ENCODE measurements at places on chromosomes 6 and 20.

DNA sequence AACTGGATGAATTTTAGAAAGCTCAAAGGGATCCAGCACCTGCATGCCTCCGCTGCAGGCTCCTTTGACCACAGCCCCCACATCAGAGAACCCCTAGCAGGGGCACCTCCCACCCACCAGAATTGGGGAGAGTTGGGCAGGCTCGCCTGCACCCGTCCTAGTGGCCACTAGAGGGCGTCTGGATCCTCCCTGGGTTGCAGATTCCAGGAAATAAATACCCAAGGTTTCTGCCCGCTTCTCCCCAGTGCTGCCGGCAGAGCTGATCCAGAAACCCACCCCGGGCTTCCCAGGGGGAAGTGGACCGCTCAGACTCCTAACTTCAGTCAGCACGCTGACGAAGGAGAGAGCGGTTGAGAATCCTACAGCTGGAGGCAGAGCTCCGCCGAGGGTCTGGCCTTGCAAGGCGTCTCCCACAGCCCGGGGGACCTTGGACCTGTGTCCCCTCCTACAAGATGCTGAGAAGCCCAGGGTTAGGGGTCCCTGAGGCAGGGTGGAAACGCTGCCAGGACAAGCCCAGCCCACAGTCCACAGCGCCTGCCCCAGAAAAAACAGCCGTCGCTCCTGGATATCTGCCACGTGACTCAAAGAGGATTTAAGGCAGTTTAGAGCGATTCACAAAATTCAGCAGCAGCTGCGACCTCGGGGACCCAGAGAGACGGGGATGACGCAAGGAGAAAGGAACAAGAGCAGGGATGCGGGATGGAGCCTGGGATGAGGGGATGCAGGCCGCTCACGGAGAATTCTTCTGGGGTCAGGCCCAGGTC is 32.6 kb upstream of the PHACTR3 start:
- peak; percentile 8 for DNase-seq

DNA sequence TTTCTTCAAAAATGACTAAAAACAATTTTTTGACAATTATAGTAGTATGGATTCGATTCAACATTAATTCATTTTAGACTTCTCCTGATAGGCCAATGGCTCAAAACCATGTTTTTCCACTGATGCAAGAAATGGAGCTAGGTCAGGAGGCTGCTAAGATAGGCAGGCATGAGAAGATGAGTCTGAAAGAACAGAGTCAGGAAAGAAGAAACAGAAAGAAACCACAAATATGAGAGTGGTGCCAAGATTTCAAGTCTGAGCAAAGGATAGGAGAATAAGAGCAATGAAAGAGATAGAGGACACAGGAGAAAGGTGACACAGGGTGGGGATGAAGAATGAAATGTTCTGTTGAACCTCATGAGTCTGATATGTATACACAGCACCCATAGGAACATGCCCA is 112.2 kb downstream of the TASP1 start:
- DNase-seq = no peak

GRCh38 chr6:41426438-41426851 is 91.0 kb downstream of the NCR2 start:
- no peak for DNase-seq

GRCh38 chr6:68709882-68710281 is 74.8 kb downstream of the ADGRB3 start:
- DNase-seq = no peak

GRCh38 chr6:85432554-85432953 is 17.3 kb upstream of the NT5E start:
- DNase-seq = no peak

DNA sequence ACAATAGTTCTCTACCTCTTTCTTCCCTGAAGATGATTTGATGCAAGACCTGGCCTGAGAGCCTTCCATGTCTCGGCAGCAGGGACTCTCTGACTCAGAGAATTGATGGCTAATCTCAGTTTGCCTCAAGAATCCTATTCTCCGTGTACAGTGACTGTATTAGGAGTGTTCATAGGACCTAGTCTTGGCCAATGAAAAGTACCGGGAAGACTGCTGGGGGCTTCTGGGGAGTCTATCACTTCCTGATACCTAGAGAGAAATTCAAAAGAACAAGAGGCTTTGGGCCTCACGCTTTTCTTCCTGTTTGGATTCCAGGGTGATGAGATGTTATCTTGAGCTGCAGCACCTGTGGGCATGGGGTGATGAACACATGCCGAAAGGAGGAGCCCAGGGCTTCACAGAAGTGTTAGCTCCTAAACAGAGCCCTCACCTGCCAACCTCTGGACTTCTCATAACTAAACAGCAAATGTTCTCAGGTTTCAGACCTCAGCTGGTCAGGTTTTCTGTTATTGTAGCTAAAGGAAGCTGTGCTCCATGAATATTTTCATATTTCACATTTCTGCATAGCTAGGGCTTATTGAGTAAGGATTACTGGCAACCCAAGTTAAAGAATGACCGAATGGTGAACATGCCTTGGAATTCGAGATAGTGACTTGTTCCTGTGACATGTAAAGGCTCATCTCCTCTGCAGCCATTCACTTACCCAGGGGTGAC is 323.1 kb upstream of the AGPAT4 start:
- DNase-seq = no peak

- no peak for DNase-seq
These were observed 754.4 kb upstream of the MARCKS start for GRCh38 chr6:113102761-113103160.

GRCh38 chr6:56714982-56715456 is 72.3 kb upstream of the DST start:
- no peak for DNase-seq

DNA sequence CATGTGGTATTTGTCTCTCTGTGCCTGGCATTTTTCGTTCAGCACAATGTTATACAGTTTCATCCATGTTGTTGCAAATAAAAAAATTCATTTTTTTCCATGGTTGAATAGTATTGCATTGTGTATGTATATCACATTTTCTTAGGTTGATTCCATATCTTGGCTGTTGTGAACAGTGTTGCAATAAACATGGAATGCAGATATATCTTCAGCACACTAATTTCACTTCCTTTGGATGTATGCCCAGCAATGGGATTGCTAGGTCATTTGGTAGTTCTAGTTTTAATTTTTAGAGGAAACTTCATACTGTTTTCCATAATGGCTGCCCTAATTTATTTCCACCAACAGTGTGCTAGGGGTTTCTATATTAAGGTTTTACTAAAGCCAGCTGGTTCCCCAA is 52.6 kb downstream of the GFRAL start:
- no peak for DNase-seq

DNA sequence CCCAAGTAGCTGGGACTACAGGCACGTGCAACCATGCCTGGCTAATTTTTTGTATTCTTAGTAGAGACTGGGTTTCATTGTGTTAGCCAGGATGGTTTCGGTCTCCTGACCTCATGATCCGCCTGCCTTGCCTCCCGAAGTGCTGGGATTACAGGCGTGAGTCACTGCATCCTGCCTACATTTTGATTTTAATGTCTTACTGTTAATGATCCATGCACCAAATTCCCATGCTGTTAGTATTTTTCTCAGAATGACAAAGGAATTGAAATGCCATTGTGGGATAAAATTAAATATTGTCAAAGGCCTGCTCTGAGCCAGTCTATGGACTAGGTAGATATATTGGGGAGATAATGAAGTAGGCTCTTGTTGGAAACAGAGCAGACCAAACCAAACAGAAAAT is 28.2 kb downstream of the CBFA2T2 start:
- DNase-seq = no peak

GRCh38 chr6:56868687-56869086 is 86.2 kb upstream of the BEND6 start:
- no peak for DNase-seq

DNA sequence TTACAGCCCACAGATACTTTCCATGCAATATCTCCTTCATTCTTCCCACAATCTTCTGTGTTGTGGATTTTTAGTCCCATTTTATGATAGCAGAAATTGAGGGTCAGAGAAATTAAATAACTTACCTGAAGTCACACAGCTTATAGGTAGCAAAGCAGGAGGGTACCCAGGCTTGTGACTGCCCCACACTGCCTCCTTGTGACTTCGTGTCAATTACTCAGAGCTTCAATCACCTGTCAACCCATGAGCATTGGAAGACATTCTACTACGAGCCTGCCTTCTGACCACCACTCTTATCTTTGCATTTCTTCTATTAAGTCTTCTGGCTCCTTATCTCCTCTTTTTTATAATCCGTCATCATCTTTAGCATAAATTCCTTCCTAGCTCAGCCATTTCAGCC is 71.6 kb upstream of the NRSN1 start:
- DNase-seq = no peak

DNA sequence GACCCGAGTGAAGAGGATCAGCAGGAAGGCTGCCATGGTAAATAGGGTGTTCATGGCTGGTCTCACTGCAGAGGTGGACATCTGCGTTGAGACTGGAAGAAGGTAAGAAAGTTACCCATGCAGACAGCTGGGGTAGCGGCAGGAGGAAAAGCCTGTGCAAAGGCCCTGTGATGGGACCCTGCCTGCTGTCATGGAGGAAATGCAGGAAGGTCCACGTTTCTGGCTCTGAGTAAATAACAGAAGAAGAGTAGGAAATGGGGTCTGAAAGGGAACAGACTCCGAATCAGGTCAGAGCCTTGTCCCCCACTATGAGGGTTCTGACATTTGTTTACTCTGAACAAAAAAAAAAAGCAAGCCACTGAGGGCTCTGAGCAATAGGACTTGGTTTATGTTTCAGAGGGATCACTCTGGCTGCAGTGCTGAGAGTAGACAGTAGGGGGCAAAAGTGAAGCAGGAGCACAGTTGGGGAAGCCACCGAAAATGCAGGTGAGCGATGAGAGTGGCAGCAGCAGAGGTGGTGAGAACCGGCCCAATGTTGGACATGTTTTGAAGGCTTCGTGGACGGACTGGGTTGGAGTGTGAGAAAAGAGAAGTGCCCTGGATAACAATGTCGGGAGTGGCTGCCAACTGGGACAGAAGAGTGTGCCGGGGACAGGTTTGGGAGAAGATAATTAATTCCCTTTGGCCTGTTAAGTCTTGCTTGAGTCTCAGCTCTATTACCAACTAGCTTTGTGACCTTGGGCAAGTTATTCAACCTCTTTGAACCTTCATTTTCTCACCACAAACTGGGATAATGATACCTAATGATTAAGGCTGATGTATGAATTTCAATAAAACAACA is 57.9 kb upstream of the MAP7 start:
- peak; percentile 50 for DNase-seq

- DNase-seq = no peak
These were observed 56.6 kb upstream of the TBC1D7 start for GRCh38 chr6:13384966-13385365.

DNA sequence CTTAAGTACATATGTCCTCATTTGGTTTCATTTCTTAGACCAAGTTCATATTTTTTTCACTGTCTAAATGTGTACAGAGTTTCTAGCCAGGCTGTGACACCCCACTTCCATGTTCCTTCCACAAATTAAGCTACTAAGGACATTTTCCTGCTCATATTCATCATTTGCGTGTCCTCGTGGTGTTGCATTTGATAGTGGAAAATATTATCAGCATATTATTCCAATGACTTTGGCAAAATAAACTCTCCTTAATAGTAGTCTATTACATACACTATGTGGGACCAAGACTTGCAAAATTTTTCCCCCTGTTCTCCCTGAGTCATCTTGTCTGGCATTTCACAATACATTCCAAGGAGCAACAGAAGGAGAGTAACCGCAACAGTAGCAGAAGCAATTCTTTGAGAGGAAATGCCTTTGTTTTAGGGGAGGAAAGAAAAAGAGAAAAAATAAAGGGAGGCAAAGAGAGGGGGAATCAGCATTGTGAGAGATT is 599.2 kb downstream of the COL12A1 start:
- DNase-seq = no peak

DNA sequence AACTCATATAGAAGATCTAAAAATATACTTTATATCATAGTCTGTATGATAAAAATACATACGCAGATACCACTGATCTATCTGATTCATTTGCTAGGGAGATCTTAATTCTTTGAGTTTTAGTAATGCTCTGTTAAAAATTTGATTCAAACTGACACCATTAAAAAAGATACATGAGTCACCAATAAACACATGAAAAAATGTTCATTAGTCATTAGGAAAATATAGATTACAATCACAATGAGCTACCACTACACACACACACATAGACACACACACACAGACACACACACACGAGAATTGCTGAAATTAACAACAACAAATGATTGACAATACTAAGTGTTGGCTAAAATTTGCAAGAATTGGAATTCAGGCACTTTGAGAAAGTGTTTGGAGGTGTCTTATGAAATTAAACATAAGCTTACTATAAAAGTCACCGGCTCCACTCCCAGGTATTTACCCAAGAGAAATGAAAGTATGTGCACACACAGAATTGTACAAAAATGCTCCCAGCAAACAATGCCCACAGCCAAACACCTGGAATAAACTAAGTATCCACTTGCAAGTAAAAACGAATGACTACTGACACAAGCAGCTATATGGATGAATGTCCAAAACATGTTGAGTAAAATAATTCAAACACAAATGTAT is 117.7 kb upstream of the GGTLC1 start:
- no peak for DNase-seq

GRCh38 chr20:36236786-36237121 is 476 bp downstream of the AAR2 start:
- no peak for DNase-seq

GRCh38 chr6:97412511-97412910 is 129.5 kb upstream of the MMS22L start:
- no peak for DNase-seq

DNA sequence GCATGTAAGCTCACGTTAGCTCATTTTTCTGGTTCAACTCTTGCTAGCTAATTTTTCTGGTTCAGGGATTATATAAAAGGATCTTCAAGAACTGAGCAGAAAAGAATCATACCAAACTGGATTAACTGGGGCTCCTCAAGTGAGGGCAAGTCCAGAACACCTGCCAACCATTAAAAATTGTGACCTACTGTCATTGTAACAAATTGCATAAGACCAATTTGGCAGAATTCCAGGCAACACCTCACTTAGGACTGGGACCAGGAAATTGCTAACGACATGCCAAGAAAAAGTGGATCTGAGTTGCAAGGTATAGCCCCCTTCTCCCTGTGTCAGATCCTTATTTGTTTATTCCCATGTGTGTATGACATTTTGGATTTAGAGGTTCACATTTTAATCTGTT is 216.6 kb downstream of the HIVEP2 start:
- DNase-seq = peak; percentile 42

DNA sequence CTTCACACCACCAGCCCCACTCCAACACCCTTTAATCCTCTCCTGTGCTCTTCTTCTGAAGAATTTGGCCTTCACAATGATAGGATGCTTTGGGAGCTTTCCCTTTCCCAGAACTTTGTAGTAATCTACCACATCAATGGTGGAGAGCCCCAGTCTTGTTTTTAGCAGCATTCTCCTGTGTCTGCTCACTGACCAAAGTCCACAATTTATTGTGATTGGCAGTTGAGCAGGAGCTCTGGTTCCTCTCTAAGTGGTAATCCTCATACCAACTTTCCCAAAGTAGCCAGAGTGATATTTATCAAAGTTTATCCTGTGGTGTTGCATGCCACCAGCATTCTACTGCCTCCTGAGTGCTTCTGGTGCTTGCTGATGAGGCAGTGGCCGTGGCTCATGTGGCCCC is 29.0 kb upstream of the OPN5 start:
- DNase-seq = no peak

DNA sequence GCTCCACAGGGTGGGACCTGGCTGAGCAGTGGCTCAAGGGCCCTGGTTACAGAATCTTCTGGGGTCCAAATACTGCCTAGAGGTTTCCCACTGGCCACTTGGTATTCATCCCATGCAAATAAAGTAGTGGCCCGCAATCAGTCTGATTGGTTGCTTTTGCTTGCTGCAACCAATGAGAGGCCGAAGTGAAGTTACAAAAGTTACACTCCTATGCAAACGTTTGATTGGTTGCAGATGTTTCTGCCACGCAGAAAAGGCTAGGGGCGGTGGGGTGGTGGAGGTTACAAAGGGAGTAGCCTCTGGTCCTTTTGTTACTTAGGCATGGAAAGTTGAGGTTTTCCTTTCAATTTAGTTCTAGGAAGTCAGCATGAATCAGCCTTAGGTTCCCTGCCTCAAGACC is 3.6 kb upstream of the NHLRC1 start:
- DNase-seq = no peak
